ENCODE measurements at places on chromosomes 4 and X. TPM values are rescaled to one million over a fixed set of nuclear protein-coding genes. Genes with fewer than 3 reads are reported as not detected.

GRCh38 chr4:157888281-157888680, 284.5 kb downstream of the GASK1B start:
- no peak for DNase-seq

The AVPR2 gene
- total RNA-seq, result 1.9 TPM

DNA sequence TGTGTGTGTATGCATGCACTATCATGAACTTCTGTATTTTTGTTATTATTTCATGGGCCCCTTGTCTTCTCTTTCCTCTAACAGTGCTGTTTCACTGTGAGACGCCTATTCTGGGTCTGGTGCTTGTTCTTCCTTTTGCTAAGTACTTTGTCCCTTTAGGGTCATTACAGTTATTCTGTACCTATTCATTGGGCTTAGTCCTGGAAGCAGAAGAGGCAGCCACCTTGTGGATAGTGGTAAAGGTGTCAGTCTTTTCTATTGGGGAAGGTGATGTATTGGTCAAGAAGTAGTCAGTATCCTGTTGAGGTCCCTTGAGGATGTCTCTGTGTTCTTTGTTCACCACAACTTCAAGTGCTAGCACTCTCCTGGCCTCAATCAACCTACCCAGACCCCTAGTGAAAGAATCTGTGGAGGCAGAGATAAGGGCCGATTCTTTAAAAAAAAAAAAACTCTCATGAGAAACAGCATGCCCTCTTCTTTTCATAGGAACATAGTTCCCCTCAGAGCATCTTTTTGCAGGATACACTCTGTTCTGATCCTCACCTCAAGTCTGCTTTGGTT, 593.8 kb downstream of the SPRY1 start:
- no peak for DNase-seq

DNA sequence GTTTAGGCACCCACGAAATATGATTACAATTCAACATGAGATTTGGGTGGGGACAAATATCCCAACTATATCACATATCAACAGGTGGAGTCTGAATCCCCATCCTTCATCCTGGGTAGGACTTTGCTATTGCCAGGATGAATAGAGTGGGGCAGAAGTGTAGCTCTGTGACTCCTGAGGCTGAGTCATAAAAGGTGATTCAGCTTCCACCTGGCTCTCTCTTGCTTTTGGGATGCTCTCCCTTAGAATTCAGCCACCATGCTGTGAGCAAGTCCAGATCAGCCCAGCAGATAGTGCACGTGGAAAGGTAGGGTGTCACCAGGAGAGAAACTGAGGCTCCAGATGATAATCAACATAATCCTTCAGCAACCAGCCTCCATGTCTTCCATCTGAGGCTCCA, 193.8 kb upstream of the BCOR start:
- no peak for DNase-seq

DNA sequence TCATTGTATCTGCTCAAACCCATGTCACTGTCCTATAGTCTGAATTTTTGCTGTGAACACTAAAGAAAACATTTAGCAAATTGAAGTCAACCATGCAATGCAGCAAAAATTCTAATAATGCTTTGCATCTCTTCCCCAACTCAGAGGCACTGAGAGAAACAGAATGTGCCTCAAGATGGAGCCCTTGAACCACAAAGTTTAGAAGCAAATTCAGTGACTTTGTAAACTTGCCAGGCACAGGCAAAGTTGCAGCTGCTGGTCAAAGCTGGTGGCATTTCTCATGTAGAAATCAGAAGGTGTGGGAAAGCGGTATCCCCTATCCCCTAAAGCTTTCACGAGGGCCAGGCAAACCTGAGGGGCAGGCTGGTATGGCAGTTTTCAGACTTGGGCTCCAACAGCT, 121.7 kb upstream of the DIPK2B start:
- no peak for DNase-seq

DNA sequence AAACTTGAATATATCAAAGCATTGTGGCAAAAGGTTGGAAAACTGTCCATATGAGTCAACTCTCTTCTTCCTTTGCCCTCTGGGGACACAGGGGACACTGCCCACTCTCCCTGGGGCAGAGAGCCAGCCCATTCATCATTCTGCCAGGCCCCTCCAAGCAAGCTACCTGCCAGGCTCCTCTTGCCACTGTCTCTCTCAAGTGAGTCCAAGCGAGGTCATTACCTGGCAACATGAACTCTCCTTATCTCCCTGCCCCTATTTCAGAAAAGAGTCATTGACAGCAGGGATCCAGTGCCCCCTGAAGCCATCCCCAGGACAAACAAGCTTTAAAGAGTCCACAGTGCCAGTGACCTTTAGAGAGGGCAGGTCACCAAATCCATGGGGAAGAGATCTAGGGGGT, 312.7 kb upstream of the PPARGC1A start:
- no peak for DNase-seq

- no peak for DNase-seq
Measured at GRCh38 chr4:3192827-3193226, 56.1 kb upstream of the MSANTD1 start.

The EDA2R gene
- 2.4 TPM for total RNA-seq

- DNase-seq, result peak; percentile 32
Measured at GRCh38 chrX:154348646-154349358, 25.6 kb downstream of the FLNA start.

- no peak for DNase-seq
Measured at GRCh38 chr4:88730811-88731210, 33.2 kb upstream of the NAP1L5 start.

DNA sequence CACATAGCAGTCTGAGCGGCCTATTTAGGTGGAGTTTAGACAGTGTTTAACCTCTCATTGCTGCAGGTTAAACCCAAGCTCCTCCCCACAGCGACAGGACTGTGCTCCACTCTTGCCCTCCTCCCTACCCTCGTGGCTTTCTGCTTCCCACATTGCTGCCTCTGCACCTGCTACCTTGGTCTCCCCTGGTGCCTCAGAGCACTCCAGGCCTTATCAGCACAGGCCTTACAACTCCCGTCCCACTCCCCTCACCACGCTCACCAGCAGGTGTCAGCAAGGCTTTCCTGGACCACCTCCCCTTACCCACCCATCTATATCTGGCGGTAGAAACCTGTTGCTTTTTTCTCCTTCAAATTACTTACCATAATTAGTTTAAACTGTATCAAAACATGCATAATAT, 18.6 kb downstream of the HELT start:
- DNase-seq, result no peak

The F8A2 gene
- not detected for total RNA-seq

DNA sequence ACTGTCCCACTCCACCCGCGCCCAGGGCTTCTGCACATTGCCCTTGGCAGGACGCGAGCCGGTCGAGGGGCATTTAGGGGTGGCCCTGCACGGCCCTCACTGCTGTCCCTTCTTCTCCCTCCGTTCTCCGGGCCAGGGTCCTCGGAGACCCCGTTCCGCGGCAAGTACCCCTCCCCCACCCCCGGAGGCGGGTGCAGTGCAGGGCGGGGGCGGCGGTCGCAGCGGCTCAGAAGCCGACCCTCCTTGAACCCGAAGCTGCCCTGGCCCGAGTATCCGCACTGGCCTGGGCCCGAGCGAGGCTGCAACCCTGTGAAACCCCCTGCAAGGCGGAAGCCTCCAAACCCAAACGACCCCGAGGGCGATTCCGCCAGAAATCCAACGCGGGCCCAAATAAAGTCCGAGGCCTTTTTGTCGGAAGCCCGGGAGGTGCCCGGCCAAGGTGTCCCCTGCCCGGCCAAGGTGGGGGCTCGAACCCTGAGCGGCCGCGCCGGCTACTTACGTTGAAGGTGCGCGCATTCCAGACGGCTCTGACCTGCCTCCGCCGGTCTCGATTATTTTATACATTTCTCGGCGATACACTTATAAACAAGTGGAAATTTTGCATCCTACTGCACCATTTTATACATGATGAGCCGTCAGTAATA, 53.1 kb upstream of the TMEM33 start:
- no peak for DNase-seq

The SULT1B1 gene
- total RNA-seq, result 10.9 TPM

DNA sequence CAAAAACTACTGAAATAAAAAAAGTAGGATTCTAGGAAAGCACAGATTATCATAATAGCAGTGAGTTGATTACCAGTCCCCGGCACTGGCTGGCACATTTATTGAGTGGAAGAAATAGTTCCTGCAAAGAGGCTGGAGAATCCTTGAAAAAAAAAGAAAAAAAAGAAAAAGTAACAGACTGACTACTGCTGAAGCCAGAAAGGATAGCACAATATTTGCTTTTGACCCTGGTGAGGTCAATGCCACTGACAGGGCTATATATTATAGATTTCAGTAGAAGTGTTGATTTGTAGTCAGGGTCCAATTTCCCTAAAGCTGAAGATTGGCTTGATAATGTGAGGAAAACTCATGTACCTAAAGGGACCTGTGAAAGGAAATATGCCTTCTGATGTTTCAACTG, 64.7 kb downstream of the NDNF start:
- DNase-seq, result no peak

DNA sequence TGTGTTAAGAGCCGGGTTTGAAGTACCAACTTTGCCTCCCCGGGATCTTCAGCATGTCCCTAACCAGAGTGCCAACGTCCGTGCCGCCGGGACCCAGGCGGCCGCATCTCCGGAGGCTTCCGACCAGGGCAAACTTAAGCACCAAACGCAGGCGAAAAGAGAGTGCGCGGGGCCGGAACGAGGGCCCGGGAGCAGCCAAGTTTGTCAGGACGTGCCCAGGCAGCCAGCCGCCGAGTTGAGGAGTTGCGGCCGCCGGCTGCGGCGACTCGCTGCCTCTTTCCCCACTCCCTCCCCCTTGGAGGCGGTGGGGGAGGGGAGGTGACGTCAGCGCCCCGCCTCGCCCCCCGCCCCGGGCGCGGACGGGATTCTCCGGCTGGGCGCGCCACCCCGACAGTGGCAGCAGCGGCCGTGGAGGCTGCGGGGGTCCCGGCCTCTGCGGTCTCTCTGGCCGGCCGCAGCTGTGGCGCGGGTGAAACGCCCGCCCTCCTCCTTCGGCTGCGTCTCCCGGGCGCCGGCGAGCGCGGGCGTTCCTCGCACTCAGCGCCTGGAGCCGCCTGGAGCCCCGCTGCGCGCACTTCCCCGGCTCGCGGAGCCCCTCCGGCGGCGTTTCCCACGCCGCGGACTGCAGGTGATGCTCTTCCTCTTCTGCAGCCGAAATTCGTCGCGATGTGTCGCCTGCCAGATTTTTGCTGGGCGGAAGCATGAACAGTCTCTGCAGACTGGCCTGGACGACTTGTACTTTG, 2.9 kb upstream of the FAT1 start:
- DNase-seq, result peak; percentile 65

The FGFR3 gene
- 34.2 TPM for total RNA-seq

GRCh38 chr4:139933541-139933940, 220.4 kb downstream of the MAML3 start:
- no peak for DNase-seq

DNA sequence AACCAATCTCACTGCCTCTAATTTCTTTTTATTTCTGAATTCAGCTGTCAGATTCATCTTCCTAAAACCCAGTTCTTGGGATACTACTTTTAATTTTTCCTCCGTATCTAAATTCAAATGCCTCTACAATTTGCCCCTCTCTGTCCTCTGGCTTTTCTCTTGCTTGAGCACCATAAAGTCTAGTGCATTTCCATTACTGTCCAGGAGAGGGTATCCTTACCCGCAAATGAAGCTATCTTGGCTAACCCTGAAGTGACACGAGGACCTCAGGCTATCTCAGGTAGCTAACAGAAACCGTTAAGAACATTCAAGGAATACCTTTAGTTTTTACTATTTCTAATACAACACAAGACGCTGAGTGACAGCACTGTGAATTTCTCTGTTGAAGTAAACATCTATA, 49.4 kb upstream of the PRR32 start:
- DNase-seq, result no peak

DNA sequence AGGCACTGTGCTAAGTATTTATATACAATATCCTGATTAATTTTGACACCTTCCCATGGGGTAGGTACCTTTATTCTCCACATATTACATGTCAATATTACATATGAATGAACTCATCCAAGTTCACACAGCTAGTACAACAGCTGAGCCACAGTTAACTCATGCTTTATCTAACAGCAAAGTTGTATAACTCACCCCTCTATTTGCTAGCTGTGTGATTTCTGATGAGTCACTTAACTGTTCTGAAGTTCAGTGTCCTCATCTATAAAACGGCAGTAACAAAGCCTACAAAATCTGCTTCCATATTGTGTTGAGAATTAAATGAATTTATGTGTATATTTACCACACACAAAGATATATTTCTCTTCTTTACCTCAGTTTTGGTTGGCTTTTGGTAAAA, 48.2 kb upstream of the KDR start:
- DNase-seq, result no peak

DNA sequence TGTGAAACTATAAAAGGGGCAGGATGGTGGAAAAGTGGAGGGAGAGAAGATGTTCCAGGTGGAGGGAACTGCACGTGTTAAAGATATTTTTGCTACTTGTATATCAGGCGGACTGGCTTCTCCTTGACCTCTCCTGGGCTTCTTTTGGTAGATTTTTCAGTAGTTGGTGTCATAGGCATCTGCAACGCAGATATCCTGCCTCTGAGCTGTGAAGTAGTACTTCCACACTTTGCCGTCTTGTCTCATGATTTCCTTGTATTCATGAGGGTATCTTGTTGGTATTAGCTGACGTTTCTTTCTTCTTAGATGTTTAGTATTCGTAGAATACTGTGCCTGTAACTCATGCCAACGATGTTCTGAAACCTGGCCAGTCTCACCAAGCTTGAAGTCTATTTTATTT, 81.0 kb downstream of the WWC2 start:
- no peak for DNase-seq

DNA sequence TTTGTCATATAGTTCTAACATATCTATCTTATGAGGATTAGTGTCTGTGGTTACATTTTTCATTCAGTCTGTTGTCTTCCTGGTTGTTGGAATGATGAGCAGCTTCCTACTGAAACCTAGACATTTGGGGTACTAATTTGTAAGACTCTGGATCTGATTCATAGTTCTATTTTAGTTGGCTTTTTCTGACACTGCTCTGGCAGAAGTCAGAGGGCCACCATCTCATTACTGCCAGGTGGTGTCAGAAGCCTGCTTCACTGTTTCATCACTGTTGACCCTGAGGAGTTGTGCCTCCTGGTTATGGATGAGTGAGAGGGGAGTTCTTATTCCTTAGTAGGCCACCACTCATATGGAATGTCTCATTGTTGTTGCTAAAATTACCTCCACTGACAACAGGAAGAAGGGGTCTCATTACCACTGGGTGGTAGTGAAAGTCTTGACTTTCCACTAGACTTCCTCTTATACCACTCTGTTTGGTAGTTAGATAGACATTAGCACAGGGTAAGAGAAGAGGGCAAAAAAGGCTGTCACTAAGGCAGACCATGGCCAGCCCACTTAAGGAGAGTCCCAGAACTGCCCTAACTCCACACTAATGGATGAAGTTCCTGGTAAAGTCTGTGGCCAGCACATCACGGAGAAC, 395.2 kb downstream of the SPOCK3 start:
- no peak for DNase-seq

DNA sequence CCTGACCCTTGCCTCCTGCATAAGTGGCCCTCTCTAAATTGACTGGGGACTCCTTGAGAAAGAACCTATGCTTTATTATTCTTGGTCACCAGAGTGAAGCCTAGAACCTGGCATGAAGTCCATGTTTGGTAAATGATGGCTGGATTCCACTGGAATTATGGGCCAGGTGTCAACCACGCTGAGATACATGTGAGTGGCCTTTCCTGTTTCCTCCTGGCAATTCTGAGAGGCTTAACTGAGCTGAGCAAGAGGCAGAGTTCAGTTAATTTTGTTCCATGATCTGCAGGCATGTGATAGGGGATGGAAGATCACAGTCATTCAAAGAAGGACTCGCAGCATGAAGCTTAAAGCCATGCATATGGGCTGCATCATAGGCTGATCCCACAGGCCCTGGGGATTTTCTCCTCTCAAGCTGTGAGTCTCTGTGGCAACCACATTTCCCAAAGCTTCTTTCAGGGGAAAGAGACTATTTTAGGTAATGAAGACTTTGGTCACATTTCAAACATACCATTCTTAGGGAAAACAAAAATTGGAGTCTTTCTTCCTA, 69.4 kb upstream of the CLNK start:
- DNase-seq, result no peak

The GAGE2A gene
- not detected for total RNA-seq

The PPP4R3C gene
- not detected for total RNA-seq

The ARHGAP4 gene
- total RNA-seq, result 70.7 TPM

All from lower lobe of right lung (tissue), 2 donors.